Epithelial cell of alveolus of lung (primary cell): ENCODE measurements at places on chromosomes 7 and 10. TPM values are rescaled to one million over a fixed set of nuclear protein-coding genes. Genes with fewer than 3 reads are reported as not detected.

The CALCR gene
- total RNA-seq: 0.13 TPM in 1 of 2 replicates, not detected in the other

The NEUROG3 gene
- total RNA-seq: not detected in 2 replicates

The OGDHL gene
- total RNA-seq: 0.13 and 1.0 TPM in 2 replicates

The GIGYF1 gene
- 7.9 and 20.5 TPM in 2 replicates for total RNA-seq

The NKX1-2 gene
- 0.26 TPM in 1 of 2 replicates, not detected in the other for total RNA-seq

The ATOH7 gene
- 0.13 and 0.48 TPM in 2 replicates for total RNA-seq

The PTPN12 gene
- total RNA-seq: 37.8 and 45.0 TPM in 2 replicates

The OR2A1 gene
- total RNA-seq: 0.13 and 0.24 TPM in 2 replicates

The GPR85 gene
- total RNA-seq: 0.24 and 3.6 TPM in 2 replicates

The PTF1A gene
- total RNA-seq: not detected in 2 replicates

The LAMB4 gene
- 0.40 TPM in 1 of 2 replicates, not detected in the other for total RNA-seq
